AG10803 (cell line): ENCODE measurements at places on chromosomes 16 and 17.

- DNase-seq, result no peak
Measured at GRCh38 chr16:89383095-89384003, 107.0 kb downstream of the ANKRD11 start.

GRCh38 chr16:65667011-65667578, 545.2 kb upstream of the CDH11 start:
- peak; percentile 61 for DNase-seq

DNA sequence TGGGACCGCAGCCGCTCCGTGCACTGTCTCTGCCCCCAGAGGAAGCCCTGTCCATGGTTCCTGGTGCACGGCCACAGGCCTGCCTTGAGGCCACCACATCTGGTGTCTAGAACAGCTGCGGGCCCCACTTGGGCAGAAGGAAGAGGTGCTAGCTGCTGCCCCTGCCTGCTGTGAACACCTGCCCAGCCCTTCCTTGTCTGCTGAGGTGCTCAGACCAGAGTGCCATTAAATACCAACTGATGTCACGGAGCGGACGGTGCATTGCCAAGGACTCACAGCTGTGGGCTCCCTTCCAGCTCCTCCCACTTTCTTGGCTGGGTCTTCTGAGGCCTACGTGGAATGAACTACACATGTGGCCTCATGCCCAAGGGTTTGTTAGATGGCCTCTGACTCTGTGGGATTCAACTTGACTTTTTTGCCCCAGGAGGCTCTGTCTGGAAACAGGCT, 146.1 kb downstream of the RAB11FIP4 start:
- DNase-seq, result peak; percentile 64

DNA sequence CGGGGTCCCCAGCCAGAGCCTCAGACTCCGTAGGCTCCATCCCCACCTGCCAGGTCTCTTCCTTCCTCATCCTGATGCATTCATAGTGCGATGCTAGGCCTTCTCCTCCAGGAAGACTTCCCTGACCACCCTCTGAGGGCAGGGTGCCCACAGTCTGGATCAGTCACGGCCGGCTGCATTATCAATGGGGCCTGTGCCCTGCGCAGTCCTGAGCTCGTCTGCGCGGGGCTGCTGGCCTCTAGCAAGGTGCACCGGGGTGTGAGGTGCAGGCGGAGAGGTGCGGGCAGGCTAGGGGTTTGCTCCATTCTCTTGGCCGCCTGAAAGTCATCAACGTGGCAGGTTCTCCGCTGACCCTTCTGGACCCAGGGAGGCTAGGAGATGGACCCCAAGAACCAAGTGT, 56.9 kb upstream of the ACSF3 start:
- DNase-seq, result no peak

- peak; percentile 67 for DNase-seq
Measured at GRCh38 chr17:1709403-1709951, 700 bp downstream of the TLCD2 start.

GRCh38 chr17:29113334-29113733, 66.9 kb downstream of the MYO18A start:
- no peak for DNase-seq

DNA sequence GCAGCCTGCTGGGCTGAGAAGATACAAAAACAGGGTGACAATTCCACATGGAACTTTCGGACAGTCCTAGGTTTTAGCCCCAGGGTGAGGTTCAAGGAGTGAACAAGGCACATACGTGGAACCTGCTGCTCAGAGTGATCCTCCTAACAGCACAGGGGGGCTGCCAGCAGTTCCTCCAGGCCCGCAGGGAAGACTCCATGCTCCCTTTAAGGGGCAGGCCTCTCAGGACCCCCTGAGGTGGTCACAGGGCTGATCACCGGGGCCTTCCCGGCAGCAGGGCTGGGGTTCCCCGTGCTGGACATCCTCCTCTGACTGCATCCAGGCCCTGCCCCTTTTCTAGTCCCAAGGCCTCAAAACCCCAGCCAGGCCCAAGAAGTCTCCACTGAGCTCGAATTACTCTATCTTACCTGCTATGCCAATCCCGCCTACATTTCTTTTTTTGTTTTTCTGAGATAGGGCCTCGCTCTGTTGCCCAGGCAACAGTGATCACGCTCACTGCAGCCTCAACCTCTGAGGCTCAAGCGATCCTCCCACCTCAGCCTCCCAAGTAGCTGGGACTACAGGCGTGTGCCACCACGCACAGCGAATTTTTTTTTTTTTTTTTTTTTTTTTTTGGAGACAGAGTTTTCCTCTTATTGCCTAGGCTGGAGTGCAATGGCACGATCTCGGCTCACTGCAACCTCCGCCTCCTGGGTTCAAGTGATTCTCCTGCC, 10.4 kb downstream of the CANT1 start:
- DNase-seq, result no peak

- no peak for DNase-seq
Measured at GRCh38 chr17:63075969-63076368, 109.9 kb downstream of the TANC2 start.

DNA sequence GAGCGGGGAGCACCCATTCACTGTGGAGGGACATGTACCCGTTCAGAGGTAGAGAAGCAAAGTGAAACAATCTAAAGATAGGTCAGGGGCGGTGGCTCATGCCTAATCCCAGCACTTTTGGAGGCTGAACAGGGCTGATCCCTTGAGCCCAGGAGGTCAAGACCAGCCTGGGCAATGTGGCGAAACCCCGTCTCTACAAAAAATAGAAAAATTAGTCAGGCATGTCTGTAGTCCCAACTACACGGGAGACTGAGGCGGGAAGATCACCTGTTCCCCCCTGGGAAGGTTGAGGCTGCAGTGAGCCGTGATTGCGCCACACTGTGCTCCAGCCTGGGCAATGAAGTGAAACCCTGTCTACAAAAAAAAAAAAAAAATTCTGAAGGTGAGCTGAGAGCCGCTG, 21.7 kb downstream of the MYL4 start:
- no peak for DNase-seq
